ENCODE measurements at places on chromosomes 11 and 22.
A peak's percentile ranks its signal among the peaks of the same experiment; 100 is the strongest.

GRCh38 chr22:46915950-46916730 lies 153.7 kb downstream of the TBC1D22A start:
- DNase-seq: no peak

DNA sequence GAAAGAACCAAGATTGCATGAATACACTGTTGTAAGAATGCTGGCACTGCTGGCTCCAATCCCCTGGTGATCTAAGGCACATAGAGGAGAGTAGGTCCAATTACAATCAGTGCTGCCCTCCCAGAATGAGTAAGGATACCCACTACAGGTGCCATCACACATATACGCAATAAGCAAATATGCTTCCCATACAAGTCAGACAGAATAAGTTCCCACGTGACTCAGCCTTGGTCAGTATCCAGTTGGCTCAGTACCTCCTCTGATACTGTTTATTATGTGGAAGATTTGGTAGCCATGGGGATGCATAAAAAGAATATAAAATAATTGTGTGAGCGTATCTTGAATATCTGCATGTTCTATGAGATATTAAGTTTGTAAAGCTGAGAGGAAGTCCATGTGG lies 8.9 kb upstream of the OR2D3 start:
- peak; percentile 11 for DNase-seq

- no peak for DNase-seq
Observed at GRCh38 chr11:46849631-46850030, 3.6 kb upstream of the CKAP5 start.

DNA sequence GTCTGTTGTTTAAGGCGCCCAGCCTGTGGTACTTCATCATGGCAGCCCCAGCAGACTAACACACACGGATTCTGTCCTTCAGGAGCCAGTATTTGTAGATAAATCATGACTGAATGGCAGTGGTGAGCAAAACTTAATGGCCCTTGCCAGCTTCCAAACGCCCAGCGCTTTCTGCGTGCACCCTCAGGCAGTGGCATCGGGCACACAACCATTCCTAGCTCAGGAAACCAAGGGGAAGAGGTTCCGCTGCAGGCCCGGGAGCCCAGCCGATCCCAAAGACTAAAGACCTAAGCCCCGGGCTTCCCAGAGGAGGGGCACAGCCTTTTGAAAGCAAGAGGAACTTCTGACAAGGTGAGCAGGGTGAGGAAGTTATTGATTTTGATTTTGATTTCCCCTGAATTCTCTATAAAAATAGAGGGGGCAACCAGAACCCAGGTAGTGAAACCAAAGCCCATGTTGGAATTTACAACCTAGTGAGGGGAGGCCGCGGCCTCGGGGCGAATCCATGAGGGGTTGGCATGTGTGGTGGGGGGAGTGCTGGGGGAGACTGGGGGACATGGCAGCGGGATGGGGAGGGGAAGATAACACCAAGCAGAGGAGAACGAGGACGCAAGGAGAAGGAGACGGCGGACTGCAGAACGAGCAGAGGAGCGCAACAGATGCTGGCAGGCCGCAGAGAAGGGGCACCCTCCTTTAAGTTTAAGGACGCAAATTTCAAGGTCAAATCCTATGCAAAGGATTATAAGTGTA lies 79.9 kb upstream of the SEPTIN5 start:
- no peak for DNase-seq

DNA sequence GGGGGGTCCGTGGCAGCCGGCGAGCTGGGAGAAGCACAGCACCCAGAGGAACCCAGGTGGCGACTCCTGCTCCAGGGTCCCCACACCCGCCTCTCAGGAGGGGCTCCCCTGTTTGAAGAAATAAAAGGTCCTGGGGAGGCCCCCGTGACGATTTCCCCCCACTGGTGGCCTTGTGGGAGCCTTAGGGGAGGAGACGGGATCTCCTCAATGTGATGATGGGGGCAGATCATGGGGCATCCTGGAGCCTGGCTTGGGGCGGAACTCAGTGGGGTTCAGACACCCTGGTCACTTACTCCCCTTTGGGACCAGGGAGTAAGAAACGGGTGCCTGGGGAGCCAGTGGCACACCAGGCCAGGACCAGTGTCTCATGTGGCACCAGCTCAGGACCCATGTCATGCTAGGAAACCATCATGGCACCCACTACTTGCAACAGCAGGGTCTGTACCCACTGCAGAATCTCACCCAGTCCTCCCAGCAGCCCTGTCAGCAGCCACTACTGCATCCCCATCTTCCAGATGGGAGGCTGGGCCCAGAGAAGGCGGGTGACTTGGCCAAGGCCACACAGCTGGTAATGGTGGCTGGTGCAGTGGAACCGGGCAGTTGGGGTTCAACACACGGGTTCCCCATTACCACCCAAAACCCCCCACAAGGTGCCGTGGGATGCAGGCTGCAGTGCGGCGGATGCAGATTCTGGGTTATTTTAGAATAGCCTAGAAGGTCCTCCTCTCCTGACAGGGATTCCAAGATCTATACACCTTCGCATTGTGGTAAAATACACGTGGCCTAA lies 130.7 kb downstream of the CTTN start:
- DNase-seq: no peak

DNA sequence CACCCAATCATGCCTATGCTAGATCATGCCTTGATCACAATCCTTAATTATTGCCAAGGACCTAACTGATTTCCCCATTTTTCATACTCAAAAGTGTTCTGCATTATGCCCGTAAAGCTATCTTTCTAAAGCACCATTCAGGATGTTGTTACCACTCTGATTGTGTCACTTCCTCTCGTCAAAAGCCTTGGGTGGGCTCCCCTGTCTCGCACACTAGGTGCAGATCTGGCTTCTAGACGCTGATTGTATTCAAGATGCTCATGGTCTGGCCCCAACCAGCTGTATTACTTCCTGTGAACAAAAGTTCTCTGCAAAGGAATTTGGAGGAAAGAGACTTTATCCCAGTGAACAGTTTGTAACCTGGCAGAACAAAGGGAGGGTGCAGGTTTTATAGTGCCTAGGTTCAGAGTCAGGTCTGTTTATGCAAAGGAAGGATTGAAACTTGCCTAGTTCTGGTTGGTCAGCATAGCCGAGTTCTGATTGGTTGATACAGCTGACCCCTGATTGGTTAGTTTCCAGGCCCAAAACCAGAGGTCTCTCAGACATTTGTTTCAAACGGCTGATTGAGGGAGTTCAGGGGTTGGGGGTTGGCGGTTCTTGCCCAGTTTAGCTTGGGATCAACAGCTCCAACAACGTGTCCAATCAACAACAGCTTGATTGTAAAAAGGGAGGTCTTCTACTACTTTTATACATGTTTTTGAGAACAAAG lies 25.4 kb downstream of the ATG13 start:
- no peak for DNase-seq

GRCh38 chr22:46546466-46547178 lies 9.2 kb upstream of the CELSR1 start:
- peak; percentile 77 for DNase-seq

DNA sequence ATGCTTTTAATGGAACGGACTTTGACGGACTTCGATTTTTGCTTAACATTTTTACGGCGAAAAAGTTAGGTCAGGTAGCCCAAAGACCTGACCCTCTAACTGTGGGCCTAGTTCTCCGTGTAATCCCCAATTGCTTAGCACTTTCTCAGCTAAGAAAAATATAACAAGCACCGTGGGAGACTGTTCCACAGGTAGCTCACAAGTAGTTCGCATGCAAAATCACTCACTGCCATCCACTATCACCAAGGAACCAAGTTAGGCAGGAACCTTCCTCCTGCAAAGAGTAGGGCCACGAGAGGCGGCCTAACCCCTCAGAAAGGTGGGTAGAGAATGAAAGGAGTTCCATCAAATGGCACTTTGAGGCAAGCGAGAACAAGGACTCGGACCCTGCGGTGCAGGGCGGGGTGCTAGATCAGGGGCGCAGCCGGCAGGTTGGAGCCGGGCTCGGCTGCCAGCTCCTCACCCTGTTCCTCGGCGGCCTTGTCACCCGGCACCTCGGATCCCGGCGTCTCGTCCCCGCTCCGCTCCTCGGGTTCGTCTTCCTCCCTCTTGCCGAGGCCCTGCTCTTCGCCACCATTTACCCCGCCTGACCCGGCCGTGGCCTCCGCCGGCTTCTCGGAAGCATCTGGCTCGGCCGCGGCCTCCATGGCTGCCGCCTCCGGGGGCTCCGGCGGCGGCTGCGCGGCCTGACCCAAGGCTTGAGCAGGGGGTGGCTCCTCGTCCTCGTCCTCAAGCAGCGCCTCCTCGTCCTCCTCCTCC lies 922 bp downstream of the HNRNPUL2 start:
- DNase-seq: no peak

DNA sequence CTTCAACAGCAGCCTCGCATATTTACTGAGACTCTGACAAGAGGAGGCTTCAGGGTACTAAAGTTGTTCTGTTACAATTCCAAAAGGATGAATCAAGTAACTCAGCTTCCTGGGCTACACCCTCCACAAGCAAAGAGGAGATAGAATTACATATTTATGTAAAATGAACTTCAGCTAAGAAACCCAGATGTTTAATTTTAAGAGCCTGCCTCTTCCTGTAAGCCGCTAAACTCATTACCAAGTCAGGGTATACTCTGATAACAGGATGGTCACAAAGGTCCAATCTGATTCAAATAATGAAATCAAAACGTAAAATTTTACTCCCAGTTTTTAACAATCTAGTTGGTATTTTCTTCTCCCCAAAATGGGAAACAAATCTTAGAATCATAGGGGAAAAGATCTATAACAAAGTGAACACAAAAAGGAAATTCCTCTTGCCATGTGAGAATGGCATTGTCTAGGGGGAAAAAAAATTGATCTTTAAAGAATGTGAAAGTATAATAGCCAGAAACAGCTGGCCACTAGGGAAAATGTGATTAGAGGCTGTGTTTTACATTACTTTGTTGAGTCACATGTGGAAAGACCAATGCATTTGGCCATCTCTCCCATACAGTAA lies 30.9 kb downstream of the CHEK2 start:
- DNase-seq: peak; percentile 63

GRCh38 chr11:115425816-115426215 lies 78.4 kb downstream of the CADM1 start:
- no peak for DNase-seq

GRCh38 chr11:47183969-47184368 lies 2.3 kb downstream of the PACSIN3 start:
- DNase-seq: no peak

GRCh38 chr11:65577756-65578109 lies 1.9 kb downstream of the EHBP1L1 start:
- DNase-seq: no peak

- DNase-seq: no peak
Observed at GRCh38 chr11:123185326-123185725, 9.7 kb downstream of the CLMP start.

- no peak for DNase-seq
Observed at GRCh38 chr11:111220721-111221120, 24.8 kb upstream of the POU2AF2 start.

- DNase-seq: no peak
Observed at GRCh38 chr22:19292458-19293230, 1.1 kb upstream of the CLTCL1 start.

DNA sequence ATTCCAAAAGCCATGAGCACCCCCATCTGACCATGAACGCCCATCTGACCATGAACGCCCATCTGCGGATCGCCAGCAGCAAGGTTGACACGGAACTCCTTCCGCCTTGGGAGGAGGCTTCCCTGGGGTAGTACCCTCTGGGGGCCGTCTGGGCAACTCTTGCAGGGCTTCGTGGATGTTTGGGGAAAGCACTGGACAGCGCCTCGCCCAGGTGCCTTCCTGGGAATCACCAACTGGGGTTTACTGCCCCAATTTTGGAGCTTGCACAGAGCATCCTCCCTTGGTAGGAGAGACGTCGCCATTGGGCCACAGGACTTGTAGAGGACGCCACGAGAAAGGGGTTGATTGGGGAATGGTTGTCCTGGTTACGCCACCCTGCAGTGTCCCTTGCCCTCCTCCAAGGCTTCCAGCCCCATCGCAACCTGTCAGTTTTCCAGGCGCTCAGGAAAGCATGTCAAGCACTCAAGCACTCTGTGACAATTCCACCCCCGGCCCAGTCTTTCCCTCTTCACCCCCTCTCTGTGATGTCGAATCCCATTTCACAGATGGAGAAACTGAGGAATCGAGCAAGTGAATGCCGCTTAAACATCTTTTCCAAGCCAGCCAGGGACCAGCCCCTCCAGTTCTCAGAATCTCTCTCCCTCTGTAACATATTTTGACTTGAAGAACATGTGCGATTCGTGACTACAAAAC lies 914 bp upstream of the PRDM11 start:
- DNase-seq: peak; percentile 68

DNA sequence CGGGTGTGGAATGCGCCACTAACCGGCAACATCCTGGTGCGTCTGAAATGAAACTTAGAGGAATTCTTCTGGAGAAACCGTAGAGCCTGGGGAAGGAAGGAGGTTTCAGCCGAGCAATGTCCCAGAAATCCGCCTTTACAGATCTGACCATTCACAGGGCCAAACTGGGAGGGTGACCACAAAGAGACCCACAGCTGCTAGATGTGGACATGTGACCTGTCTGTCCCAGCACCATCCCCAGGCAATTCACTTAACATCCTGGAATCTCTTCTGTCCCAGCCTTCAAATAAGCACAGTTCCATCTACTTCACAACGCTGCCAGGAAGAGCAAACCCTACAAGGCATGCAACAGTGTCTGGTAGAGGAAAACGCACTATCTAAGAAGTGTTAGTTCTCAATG lies 9.8 kb downstream of the MCAT start:
- no peak for DNase-seq

DNA sequence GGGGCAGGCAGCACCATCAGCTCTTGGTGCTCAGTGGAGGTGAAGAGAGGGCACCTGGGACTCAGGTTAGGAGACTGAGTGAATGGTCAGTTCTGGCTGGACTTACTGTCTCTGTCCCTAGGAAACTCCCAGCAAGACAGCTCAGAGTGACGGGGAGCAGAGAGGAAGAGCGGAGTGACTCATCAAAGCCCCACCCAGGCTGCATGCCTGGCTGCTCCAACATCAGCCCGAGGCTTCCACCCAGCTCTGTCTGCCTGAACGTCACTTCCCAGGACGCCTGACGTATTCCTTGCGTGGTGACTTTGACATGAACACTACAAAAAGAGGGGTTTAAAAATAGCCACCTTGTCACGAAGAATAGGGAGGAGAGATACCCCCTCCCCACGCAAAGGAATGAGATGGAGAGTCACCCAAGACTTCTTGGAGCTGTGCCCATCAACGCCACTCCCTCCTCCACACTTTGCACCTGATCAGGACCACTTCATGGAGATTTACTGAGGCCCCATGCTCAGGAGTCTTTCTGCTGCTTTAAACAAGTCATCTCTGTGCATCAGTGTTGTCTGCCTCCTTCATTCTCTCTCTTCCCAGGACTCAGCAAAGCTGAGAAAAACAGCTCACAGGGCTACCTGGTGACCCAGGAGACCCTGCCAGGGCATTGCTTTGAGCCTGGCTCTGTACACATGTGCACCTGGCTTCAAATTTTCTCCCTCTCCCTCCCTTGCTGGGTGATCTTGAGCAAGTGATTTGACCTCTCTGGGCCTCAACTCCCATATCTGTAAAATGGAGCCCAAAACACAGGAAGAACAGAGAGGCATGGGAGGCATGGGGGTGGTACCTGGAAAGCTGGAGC lies 83.1 kb downstream of the MN1 start:
- peak; percentile 98 for DNase-seq

GRCh38 chr11:76629116-76629852 lies 41.3 kb downstream of the LRRC32 start:
- DNase-seq: peak; percentile 60

GRCh38 chr11:93963072-93963471 lies 58.1 kb upstream of the HEPHL1 start:
- no peak for DNase-seq

- DNase-seq: no peak
Observed at GRCh38 chr22:44815099-44816070, 63.0 kb downstream of the ARHGAP8 start.
